ENCODE measurements at places on chromosomes 4 and X.

- no peak for DNase-seq
Observed at GRCh38 chr4:37455301-37456131, 211.0 kb downstream of the NWD2 start.

- no peak for DNase-seq
Observed at GRCh38 chr4:59565836-59566235, 1634.3 kb upstream of the ADGRL3 start.

DNA sequence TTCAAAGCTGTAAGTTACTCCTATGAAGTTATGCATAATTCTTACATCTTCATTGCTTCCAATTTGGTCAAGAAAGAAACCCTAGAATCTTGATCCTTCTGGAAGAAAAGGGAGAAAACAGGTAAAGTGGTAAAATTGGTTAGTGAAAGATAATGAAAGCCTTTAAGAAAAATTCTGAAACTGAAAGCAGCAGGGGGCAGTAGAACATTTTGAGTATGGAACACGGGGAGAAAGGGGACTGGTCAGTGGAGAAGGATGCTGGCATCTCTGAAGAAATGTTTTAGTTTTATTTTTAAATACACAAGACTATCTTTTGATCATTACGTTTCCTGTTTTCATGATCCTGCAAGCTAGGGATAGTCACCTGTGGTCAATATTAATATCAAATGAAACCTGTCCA, 54.3 kb downstream of the SLIT2 start:
- DNase-seq = no peak

DNA sequence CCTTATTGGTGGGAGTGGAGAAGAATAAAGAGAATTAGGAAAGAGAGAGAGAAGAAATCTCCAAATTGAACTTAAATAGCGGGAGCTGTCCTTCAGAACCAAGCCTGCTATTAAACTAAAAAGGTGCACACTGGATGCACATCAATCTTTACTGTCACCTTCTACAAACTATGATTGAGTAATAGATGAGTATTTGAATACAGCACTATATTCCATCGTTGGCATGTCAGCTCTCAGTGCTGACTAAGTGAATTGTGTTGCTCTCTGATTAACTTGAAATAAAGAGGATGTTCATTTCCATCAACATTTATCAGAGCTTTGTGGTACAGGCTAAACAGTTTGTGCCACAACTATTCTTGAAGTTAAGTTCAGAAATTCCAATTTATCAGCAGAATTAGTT, 143.7 kb upstream of the PABPC4L start:
- no peak for DNase-seq

DNA sequence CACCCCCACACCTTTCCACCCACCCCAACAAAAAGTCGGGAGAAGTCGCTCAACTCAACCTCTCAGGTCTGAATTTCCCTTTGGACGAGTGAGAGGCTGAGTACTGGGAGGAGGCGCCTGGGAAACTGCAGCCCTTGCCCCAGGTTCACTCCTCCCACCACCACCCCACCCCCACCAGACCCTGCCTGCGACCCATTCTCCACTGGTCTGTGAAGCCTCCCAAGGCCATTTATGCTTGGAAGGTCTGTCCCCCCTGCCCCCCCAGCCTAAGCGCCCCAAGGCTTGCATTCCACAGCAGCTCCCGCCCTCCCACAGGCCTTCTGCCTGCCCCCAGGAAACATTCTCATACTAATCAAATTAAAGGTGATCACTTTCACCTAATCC, 27.2 kb downstream of the ELF4 start:
- DNase-seq = no peak

Data from glomerular endothelial cell (primary cell).